ENCODE measurements at places on chromosomes 1 and 21. TPM values are rescaled to one million over a fixed set of nuclear protein-coding genes. Genes with fewer than 3 reads are reported as not detected.

GRCh38 chr21:34926803-34927467, 122.2 kb downstream of the RUNX1 start:
- no peaks in the 10 kb centered on the region for H3K4me1 ChIP-seq
- peaks cover 2% of the 10 kb centered on the region for H3K27me3 ChIP-seq
- no peak overlapping the region for H3K27ac ChIP-seq
- H3K36me3 ChIP-seq, result no peaks in the 10 kb centered on the region
- no peak for DNase-seq
- no peak overlapping the region for H3K4me3 ChIP-seq

Gene LHX8
- not detected for total RNA-seq

GRCh38 chr1:114339379-114339778, 171.6 kb downstream of the TRIM33 start:
- H3K4me3 ChIP-seq, result no peak overlapping the region
- no peaks in the 10 kb centered on the region for H3K4me1 ChIP-seq
- no peaks in the 10 kb centered on the region for H3K36me3 ChIP-seq
- H3K27me3 ChIP-seq, result 0 out of 2 replicates have a peak, but pooled peaks cover 2% of the 10 kb centered on the region

- no peak overlapping the region for H3K4me3 ChIP-seq
- no peaks in the 10 kb centered on the region for H3K4me1 ChIP-seq
- no peak for DNase-seq
Measured at GRCh38 chr1:210231846-210232510, 618 bp upstream of the SERTAD4 start.

- no peaks in the 10 kb centered on the region for H3K4me1 ChIP-seq
- no peaks in the 10 kb centered on the region for H3K36me3 ChIP-seq
- H3K4me3 ChIP-seq, result no peak overlapping the region
- H3K27me3 ChIP-seq, result no peaks in the 10 kb centered on the region
- H3K27ac ChIP-seq, result no peak overlapping the region
Measured at GRCh38 chr1:218811497-218811896, 362.2 kb upstream of the LYPLAL1 start.

GRCh38 chr1:20187103-20187812, 940 bp upstream of the PLA2G2C start:
- H3K4me3 ChIP-seq, result no peak overlapping the region
- no peak overlapping the region for H3K27ac ChIP-seq
- H3K4me1 ChIP-seq, result peaks cover 12% of the 10 kb centered on the region

Gene NTMT2
- not detected for total RNA-seq

GRCh38 chr21:41669533-41669830, 97.4 kb downstream of the RIPK4 start:
- H3K27me3 ChIP-seq, result no peaks in the 10 kb centered on the region
- H3K36me3 ChIP-seq, result no peaks in the 10 kb centered on the region
- DNase-seq, result no peak
- no peaks in the 10 kb centered on the region for H3K4me1 ChIP-seq
- no peak overlapping the region for H3K4me3 ChIP-seq

Gene ERG
- total RNA-seq, result not detected

- peak overlapping the region; percentile 57 for H3K4me3 ChIP-seq
- peaks cover 34% of the 10 kb centered on the region for H3K4me1 ChIP-seq
- no peaks in the 10 kb centered on the region for H3K27me3 ChIP-seq
- no peak for DNase-seq
- no peaks in the 10 kb centered on the region for H3K36me3 ChIP-seq
Measured at GRCh38 chr1:2233997-2234761, 6.1 kb downstream of the SKI start.

All from GM12878 (cell line).